CD4-positive, alpha-beta T cell treated with Interleukin-15 for 4 hours (primary cell): ENCODE measurements at places on chromosomes 12 and 14.
A peak's percentile ranks its signal among the peaks of the same experiment; 100 is the strongest.

- DNase-seq, result no peak
These were observed 155.4 kb downstream of the DIO2 start for GRCh38 chr14:80055667-80056496.

DNA sequence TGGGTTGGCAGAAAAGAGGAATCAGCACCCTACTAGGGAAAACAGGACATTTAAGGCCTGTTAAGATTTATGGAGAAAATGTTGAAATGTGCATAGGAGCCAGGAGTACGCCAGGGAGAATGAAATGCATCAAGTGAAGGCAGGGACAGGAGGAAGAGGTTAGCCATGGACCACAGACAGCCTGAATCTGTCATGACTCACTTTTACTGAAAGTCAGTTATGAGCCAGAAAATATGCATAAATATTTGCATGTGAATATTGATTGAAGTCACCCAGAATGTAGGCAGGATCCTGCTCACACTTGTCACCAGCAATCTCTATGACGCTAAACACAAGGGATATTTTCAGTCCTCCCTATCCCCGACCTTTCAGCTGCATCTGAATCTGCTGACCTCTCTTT lies 25.1 kb upstream of the CDK17 start:
- DNase-seq, result no peak

- no peak for DNase-seq
These were observed 91.7 kb downstream of the STXBP6 start for GRCh38 chr14:24958271-24958670.

DNA sequence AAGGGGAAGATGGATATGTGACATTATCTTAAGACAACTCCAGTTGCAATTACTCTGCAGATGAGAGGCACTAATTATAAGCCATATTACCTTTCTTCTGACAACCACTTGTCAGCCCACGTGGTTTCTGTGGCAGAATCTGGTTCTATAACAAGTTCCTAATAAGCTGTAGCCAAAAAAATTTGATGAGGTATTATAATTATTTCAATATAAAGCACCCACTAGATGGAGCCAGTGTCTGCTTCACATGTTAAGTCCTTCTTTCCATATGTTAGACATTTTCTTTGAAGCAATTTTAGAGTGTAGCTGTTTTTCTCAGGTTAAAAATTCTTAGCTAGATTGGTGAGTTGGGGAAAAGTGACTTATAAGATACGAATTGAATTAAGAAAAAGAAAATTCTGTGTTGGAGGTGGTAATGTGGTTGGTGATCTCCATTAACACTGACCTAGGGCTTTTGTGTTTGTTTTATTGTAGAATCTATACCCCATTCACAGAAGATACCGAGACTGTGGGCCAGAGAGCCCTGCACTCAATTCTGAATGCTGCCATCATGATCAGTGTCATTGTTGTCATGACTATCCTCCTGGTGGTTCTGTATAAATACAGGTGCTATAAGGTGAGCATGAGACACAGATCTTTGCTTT lies 36.9 kb downstream of the PSEN1 start:
- DNase-seq, result peak; percentile 10
